ENCODE measurements at places on chromosomes 6 and 20. TPM values are rescaled to one million over a fixed set of nuclear protein-coding genes. Genes with fewer than 3 reads are reported as not detected.

DNA sequence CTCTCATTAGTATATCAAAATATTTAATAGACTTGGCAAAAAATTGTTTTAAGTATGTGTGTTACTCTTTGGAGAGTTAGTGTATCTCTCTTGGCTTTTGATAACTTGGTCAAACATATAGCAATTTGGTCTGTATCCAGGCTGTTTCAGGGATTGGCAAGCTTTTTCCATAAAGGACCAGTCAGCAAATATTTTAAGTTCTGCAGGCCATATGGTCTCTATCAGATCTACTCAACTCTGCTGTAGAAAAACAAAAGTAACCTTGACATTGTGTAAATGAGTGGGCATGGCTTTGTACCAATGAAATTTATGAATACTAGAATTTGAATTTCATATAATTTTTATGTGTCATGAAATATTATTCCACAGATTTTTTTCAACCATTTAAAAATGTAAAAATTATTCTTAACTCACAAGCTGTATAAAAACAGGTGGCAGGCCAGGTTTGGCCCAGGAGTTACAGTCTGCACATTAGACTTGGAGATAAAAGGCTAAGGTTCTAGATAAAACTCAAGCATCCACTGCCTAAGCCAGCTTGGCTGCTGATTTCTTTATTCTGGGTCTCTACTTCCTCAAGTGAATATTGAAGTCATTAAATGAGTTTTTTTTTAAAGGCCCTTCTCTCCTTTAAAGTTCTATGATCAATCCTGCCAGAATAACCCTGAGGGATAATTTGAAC lies 13.7 kb downstream of the GSTA4 start:
- no peak for DNase-seq

- DNase-seq = no peak
Observed at GRCh38 chr20:57088436-57088835, 178.0 kb downstream of the BMP7 start.

Gene BMP7
- total RNA-seq = 0.24 TPM

Gene BANF2
- total RNA-seq = not detected

DNA sequence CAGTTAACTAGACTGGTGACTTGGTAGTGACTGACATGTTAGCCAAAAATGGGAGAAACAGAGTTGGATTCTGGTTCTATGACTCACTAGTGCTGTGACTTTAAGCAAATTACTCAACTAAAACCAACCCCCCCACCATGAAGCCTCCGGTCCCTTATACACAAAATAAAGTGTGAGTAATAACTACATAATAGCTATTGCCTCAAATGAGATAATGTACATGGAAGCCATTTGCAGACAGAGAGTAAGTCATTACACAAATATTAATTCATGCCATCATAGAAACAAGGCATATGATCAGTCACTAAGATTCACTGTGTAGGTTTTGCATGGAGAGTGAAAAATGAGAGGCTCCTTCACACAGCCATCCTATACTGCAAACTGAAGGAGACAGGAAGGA lies 111.9 kb downstream of the HIVEP2 start:
- peak; percentile 72 for DNase-seq

- no peak for DNase-seq
Observed at GRCh38 chr6:89941763-89942497, 47.7 kb downstream of the GJA10 start.

Gene SULF2
- 4.3 TPM for total RNA-seq

Gene SLC4A11
- 2.1 TPM for total RNA-seq

DNA sequence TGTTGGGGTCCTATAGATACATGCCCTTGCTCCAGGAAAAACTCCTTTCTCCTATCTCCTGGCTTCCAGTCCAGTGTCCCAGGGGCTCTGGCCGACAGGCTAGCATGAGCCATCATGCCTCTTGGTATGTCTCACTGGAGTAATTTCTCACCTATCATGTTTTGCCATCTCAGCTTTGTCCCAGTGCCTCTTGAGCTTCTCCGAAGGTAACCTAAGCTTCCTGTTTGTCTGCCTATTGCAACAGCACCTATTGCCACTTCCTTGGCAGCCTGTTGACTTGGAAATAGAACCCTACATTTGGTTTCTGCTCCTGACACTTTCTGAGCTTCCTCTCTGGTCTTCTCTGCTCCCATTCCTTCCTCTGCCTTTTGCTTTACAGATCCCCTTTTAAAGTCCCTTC lies 197.7 kb downstream of the KCNQ5 start:
- DNase-seq = no peak

DNA sequence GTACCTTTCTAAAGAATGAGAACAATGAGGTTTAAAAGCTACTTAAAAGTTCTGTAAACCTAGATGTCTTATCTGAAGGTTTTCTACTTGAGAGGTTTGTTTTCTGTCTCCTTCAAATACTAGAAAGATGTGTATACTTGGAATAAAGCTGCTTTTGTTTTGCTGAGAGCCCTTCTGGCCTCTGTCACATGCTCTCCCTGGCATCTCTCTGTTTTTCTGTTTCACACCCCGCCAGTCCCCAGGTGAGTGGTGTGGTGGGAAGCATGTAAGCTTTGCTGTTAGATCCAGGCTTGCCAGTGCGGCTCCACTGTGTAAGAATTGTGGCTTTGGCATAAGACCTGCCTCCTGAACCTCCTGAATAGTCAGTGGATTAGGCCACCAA lies 56.8 kb downstream of the SNX9 start:
- no peak for DNase-seq

DNA sequence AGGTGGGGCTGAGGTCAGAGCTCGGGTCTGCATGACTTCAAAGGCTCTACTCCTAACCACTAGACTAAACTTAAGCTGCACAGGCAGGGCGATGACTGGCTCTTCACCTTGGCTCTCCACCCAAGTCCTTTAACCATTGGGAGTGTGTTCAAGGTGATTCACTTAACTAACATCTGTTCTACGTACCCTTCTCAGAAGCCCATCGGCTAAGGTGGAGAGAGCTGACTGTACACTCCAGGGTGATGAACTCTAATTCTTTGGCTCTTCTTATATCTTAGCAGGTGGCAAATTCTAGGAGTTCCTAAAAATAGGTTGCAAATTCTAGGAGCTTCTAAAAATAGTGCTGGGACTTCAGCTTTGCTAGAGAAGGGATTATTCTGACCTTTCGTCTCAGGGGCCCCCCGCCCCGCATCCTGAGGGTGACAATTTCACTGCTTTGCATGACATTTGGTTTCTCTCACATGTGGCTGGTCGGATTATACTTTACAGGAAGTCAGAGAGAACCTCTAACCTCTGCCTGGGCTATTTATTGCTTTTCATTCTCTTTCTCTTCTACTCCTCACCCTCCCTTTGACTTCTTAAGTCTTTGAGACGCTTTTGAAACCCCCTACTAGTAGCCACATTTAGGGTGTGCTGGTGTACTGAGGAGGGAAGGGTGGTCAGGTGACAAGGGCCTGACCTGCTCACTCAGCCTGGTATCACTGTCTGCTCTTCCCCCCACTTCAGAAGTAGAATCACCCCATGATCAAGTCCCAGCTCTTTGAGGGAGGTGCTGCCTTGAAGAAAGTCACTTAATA lies 55.5 kb downstream of the PRDM1 start:
- DNase-seq = no peak

Gene MCCD1
- not detected for total RNA-seq

Gene CYP21A2
- not detected for total RNA-seq

- no peak for DNase-seq
Observed at GRCh38 chr20:50295762-50296449, 105.3 kb downstream of the CEBPB start.

Gene TMEM217
- total RNA-seq = 0.74 TPM

Gene C20orf204
- not detected for total RNA-seq

Gene RSPO4
- not detected for total RNA-seq

DNA sequence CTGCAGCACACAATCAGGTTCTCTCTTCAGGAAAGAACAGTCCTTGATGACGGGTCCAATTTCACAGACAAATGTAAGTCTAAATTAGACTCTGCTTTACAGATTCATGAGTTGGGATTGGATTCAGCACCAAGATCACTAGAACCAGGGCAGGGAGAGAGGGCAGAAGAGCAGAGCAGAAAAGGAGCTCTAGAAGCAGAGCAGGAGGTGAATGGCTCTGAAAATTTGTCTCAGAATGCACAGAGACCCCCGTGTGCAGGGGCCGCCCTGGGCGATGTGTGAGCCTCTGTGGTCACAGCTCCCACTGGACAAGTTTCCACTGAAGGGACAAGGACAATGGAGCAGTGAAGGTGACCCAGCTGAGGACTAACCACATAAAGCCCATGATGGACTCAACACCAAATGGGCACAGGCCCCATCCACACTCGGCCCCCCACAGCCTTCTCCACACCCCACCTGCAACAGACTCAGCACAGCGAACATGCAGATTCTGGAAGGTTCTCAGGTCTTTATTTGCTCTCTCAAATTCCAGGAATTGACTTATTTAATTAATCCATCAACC lies 3.5 kb downstream of the HLA-B start:
- DNase-seq = no peak

GRCh38 chr6:91476000-91476399 lies 889.1 kb upstream of the MAP3K7 start:
- DNase-seq = peak; percentile 78

GRCh38 chr6:104601131-104601651 lies 258.5 kb downstream of the HACE1 start:
- DNase-seq = no peak

DNA sequence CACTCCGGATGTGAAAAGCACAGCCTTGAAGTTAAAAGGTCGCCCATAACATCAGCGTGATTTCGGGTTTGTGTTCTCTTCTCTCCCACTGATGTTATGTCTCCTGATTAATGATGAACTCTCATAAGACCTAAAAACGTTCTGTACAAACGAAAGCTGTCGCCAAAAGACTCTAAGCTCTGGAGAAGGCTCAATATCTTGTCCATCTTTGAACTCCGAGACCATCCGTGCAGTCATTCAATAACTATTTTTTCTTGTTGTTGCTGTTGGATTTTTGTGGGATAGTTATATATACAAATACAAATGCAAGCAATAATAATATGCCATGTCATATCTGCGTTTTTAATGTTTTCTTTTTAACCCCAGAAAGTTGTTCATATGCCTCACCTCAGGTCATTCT lies 291.8 kb upstream of the MARCKS start:
- no peak for DNase-seq

- DNase-seq = no peak
Observed at GRCh38 chr20:24459733-24460132, 9.7 kb upstream of the SYNDIG1 start.

DNA sequence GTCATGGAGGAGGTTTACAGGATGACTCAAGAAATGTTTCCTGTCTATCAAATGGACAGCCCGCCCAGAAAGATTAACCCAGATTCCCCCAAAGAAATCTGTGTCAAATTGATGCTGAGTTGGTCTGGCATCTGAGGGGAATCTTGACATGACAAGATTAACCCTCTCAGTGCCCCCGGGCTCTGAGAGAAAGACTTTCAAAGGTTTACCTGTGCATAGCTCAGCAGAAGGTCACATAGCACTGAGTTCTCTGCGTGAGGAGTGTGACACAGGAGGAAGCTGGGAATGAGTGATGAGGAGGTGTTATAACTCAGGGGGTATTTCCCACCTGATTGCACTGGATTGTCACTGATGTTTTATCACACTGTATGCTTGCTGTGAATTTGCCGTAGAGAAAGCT lies 601.2 kb downstream of the DHX35 start:
- no peak for DNase-seq

DNA sequence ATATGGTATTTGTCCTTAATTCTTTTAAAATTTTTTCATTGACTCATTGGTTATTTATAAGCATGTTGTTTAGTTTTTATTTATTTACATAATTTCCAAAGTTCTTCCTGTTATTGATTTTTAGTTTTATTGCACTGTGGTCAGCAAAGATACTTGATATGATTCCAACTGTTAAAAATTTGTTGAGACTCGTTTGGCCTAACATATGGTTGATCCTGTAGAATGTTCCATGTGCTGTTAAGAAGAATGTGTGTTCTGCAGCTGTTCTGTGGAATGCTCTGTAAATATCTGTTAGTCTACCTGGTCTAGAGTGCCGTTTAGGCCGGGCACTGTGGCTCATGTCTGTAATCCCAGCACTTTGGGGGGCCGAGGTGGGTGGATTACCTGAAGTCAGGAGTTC lies 197.7 kb downstream of the CD109 start:
- DNase-seq = no peak

DNA sequence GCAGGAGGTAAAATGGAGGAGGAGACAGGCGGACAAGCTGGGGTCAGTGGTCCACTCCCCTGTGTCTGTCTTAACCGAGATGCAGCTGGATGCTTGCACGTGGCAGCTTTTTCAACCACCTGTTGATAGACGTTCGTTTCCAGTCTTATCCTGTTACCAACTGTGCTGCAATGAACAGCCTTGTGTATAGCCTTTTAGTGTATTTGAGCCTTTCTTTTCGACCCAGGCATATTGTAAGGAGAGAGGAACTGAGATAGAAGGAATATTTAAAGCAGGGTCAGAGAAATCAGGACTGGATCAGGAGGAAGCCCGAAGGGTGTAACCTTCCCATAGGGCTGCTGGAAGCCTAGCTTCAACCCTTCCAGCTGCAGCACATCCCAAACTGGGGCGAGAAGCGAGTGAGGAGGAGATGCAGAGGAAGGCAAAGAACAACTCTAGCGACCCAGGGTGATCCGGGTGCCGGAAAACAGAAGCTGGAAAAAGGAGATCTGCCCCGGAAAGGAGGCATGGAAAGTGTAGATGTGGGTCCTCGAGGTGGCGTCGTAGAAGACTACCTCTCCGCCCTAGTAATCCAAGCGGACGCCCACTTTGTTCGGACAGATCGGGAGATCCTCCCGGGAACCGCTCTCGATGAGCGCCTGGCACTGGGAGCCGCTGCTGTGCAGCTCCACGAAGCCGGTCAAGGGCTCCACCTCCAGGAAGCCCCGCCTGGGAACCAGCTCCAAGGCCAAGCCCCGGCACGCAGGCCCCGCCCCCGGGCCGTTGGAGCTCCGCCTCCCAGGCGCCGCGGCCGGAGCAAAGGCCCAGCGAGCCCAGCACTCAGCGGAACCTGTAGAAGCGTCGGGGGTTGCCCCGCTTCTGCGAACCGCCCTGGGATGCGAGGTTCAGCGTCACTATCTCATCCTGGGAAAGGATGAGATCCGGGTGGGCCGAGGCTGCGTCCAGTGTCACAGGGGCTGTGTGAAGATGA lies 11.2 kb downstream of the TRIM31 start:
- DNase-seq = peak; percentile 80

GRCh38 chr20:54047720-54048119 lies 22.7 kb downstream of the BCAS1 start:
- no peak for DNase-seq

DNA sequence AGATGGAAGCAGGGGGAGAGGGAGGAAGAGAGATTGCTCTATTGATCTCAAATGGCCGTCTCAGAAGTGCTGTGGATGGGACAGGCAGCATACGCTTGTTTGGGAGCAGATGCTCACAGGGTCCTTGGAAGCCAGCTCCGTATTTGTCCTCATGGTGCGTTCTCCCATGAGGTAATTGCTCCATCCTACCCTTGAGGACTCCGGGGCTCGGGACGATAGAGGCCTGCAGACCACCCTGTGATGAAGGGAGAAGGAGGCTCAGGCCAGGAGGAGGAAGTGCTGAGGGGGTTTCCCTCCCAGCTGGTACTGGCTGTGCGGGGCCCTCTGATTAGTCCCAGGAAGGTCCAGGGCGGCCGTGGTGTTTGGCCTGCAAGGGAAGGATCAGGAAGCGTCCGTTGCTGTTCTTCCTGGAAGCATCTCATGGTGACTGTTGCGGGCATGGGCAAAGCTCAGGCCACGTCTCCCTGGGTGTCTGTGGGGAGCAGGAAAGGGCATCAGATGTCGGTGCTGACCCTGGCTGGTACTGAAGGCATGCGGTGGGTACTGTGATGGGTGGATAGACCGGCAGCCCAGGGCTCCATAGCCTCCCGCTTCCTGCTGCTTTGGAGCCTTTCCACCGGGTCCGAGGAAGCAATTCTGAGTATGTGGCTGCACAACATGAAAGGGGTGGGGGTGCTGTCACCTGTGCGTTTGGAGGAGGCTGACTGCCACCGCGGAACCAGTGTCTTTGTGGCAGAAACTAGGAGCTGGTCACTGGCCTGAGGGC lies 158.3 kb downstream of the SYCP2 start:
- no peak for DNase-seq

Gene MEP1A
- total RNA-seq = not detected

Gene SLPI
- 1.5 TPM for total RNA-seq

Gene ACOT13
- total RNA-seq = 85.2 TPM
